ENCODE measurements at places on chromosomes 3 and 15. TPM values are rescaled to one million over a fixed set of nuclear protein-coding genes. Genes with fewer than 3 reads are reported as not detected.

CYP8B1 gene
- not detected for total RNA-seq

MYZAP gene
- 0.06 TPM for total RNA-seq

CLRN1 gene
- not detected for total RNA-seq

ZNF385D gene
- 0.43 TPM for total RNA-seq

TMEM40 gene
- 3.0 TPM for total RNA-seq

DNAH12 gene
- not detected for total RNA-seq

KNL1 gene
- total RNA-seq = 23.9 TPM

GRCh38 chr3:31744913-31745312 is 212.2 kb downstream of the STT3B start:
- DNase-seq = no peak

- no peak for DNase-seq
These were observed 1071.6 kb downstream of the PLOD2 start for GRCh38 chr3:145089337-145089736.

DNA sequence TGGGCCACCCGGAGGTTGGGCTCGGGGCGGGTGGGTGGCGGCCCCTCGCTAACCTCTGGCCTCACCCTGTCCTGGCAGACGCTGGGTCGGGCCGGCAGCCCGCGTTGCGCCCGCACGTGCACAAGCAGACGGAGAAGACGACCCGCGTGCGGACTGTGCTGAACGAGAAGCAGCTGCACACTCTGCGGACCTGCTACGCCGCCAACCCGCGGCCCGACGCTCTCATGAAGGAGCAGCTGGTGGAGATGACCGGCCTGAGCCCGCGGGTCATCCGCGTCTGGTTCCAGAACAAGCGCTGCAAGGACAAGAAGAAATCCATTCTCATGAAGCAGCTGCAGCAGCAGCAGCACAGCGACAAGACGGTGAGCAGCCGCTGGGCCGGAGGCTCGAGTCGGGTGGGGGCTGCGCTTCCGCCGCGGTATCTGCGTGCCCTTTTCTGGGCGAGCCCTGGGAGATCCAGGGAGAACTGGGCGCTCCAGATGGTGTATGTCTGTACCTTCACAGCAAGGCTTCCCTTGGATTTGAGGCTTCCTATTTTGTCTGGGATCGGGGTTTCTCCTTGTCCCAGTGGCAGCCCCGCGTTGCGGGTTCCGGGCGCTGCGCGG is 3.7 kb downstream of the ISL2 start:
- no peak for DNase-seq

DNA sequence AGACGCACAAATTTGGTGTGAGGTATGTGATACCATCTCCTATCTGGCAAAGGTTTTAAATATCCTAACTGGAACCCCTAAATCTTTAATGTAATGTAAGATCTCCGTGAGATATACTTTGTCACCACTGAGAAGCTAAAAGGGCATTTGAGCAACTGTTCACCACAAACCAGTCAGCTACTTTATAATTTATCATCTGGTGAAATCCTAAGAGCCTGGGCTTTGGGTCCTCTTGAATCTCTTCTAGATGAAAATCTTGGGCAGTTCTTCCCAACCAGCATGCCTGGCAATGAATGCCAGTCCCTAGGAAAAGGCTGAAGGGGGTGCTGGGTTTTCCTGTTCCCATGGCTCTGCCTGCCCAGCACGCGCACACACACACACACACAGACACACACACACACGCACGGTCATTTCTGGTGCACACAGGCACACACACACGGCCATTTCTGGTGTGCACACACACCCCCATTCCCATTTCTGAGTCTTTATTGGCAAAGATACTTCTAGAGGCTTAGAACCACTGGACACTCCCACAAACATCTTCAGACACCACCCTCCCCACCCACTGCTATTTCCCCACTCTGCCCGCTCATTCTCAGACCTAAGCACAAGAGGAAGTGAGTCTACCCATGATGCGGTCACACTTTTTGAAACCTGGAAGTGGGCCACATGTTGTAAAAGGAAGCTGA is 72.6 kb downstream of the MYO1E start:
- peak; percentile 92 for DNase-seq

DNA sequence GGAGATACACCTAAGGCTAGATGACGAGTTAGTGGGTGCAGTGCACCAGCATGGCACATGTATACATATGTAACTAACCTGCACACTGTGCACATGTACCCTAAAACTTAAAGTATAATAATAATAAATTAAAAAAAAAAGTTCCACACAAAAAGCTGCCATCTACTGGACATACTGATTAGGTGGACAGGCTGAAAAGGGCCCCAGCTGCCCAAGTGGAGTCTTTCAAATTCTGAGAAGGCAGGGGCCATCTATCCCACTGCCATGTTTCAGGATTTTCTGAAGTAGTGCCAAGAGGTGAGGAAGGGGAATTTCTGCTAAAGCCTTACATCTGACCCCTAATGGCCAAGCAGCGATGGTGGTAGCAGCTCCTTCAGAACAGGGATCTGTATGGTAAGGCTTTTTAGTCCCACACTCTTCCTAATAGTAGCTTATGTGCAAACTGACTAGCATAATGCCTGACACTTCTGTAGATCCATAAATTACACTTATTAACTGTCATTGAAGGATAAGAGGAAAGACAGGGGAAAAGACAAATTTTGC is 7.7 kb downstream of the FSTL1 start:
- DNase-seq = no peak

- no peak for DNase-seq
These were observed 9.1 kb upstream of the TMEM87A start for GRCh38 chr15:42282344-42282743.

GRCh38 chr3:178440043-178440442 is 96.2 kb upstream of the KCNMB2 start:
- DNase-seq = no peak

- no peak for DNase-seq
These were observed 5.0 kb downstream of the NR2F2 start for GRCh38 chr15:96335411-96336024.

- DNase-seq = no peak
These were observed 61.0 kb downstream of the OTOL1 start for GRCh38 chr3:161557445-161558150.

DNA sequence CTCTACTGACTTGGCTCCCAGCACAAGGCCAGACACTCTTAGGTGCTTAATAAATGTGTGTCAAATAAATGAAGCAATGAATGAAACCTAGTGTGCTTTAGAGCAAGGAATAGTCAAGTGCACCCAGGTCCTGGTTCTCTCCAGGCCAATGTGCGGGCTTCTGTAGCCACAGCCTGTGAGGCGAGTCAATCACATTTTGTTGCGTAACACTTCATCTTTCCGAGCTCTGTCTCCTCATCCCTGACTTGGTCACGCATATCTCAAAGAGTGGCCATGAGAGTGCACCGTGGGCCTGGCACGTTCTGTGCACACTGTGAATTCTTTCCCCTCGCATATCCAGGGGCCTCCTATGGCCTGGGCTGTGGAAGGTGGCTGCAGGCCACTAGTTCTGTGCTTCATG is 11.4 kb upstream of the SH3GL3 start:
- no peak for DNase-seq

- DNase-seq = no peak
These were observed 128.8 kb downstream of the FOXP1 start for GRCh38 chr3:71454512-71455403.

DNA sequence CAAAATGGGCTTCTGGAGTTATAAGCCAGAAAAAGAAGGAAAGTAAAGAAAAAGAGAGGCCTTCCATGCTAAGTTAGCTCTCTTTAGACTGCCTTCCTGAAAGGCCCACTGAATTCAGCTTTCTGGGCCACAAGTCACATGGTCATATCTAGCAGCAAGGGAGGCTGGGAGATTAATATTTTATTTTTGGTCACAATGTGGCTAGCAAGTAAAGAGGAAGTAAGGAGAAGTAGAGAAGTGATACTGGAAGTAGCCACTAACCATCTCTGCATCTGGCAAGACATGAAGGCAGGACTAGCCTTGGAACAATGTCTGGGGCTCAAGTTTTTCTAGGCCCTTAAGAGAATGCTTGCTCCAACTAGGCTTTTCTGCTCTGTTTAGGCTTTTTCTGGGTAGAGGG is 81.8 kb upstream of the UBE2E1 start:
- no peak for DNase-seq

DNA sequence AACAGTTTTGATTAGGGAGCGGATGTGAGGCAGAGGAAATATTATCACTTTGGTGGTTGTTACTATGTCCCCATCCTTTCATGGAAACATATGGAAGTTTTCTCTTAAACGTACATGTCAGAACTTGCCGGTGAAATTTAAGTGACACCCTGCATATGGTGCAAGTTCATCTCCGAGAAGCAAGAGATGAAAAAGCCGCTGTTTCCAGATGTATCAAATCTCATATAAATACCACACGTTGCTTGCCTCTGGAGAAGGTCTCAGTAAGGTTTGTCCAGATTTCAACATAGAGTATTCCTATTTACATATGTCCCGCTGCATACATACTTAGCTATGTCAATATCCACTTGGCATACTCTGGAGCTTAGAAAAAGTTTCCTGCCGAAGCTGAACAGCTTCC is 172.2 kb upstream of the ICE2 start:
- no peak for DNase-seq

DNA sequence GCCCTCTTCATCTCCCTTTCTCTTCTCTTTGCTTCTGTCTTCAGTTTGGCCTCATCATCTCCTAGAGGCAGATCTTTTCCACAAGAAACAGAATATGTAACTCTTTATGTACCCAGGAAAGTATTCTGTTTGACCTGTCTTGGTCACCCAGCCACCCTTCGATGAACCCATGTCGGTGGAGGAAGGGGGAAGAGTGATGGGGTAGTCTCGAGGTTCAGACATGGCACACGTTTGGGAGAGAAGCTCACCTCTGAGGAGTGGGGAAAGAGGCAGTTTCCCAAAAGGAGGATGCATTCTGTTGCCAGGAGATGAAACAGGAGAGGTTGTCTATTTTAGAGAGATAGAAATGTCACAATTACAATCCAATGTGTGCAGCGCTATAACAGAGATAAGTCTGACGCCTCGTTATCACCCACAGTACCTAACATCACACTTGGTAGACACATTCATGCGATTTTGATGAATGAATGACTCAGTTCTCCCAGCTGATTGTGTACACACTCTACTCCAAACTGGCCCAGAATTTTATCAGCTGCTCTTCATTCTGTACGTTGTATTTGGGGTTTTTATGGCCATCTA is 722 bp upstream of the CCDC50 start:
- no peak for DNase-seq

DNA sequence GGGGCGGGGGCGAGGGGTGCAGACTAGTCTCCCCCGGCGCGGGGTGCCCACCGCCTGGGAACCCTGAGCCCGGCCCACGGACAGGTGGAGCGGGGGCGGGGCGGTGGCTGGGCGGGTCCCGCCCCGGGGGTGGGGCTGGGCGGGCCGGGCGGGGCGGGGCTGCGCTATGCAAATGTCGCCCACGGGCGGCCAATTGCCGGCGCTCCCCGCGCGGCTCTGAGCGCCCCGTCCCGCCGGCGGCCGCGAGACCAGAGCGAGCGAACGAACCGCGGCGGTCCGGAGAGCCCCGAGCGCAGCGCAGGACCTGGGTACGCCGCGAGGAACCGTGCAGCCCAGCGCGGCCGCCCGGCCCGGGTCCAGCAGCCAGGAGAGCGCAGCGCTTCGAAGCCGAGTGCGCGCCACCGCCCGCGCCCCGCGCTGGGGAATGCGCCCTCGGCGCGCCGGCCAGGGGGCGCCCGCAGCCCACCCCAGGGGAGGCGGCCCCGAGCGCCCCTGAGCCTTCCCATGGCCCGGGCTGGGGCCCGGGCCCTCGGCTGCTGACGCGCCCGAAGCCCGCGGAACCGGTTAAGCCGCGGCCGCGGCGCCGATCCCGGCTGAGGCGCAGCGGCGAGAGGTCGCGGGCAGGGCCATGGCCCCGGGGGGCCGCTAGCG is at the start of gene SEMA3F:
Gene SEMA3F (plus strand): TSS at position 485 of the 651 bp plus-strand sequence. CDS start 4,299 bp downstream, outside the sequence.
- DNase-seq = no peak

Data from epithelial cell of proximal tubule (primary cell).